ENCODE measurements at places on chromosomes 3 and 15.

- DNase-seq: no peak
These were observed 388.7 kb downstream of the FOXP1 start for GRCh38 chr3:71194785-71195184.

GRCh38 chr3:173902401-173902800 lies 504.9 kb downstream of the NLGN1 start:
- no peak for DNase-seq

DNA sequence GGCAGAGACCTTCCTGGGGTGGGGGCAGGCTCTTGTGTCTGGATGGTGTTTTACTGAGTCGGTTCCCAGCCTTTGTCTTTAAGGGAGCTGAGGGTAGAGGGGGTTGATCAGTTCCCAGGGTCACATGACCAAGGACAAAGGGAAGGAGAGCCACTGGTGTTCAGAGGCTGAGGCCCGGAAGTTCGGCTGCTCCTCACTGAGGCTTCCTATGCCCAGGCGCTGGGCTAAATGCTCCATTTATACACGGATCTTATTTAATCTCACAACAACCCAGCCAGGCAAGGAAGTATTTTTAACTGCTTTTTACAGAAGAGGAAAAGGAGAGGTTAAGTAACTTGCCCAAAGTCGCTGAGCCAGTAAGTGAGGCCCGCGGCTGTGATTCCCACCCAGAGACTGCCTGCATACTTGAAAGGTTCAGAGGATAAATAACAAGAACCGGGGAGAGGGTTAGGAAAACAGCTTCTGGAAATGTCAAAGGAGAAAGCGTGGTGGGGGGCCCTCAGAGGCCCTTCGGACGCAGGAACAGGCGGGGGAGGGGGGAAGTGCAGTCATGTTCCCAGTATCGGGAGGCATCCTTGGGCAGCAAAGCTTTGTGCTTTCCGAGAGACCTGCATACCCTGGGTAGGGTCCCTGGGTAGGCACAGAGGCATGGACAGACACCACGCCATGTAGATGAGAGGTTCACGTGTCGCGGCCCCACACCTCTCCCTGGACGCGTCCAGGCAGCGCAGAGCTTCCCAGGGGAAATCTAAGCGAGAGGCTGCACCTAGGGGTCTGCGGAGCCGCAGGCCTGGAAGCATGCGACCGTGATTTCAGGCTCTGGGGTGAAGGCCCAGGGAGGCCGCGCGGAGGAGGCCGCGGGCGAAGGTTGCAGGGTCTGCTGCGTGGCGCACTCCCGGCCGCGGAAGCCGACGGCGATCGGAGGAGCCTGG lies 21.3 kb downstream of the EPHB3 start:
- DNase-seq: no peak

GRCh38 chr15:49747340-49747739 lies 126.5 kb downstream of the DTWD1 start:
- no peak for DNase-seq

DNA sequence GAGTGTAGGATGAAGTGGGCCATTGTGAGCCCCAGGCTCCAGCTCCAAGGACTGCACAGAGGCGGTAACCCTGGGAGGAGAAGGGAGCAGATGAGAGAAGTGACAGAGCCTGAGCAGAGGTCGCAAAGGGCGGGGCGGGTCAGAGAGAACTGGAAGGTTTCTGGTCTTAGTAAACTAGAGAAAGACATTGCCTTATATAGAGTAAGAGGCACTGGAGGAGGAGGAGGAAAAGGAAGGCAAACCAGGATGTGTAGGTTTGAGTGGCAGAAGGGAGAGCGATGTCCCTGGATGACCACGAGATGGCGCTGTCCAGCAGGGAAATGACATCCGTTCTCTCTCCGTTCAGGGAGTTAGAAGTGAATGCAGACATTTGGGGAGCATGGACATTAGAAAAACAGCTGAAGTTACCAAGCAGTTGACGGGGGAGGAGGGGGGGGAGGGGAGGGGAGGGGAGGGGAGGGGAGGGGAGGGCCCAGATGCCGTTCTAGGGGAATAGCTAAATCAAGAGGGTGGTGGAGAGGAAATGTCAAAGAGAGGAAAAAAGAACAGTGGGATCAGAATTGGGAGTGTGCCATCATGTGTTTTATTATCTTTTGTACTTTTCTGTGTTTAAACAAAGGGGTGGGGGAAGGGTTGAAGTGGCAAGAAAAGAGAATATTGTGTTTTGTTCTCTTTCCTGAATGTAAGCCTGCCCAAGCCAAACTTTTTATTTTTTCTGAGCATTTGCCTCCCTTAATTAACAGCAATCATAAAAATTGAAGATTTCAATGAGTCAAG lies 48.8 kb downstream of the STARD5 start:
- peak; percentile 14 for DNase-seq

GRCh38 chr3:16073203-16073602 lies 101.3 kb upstream of the GALNT15 start:
- no peak for DNase-seq

DNA sequence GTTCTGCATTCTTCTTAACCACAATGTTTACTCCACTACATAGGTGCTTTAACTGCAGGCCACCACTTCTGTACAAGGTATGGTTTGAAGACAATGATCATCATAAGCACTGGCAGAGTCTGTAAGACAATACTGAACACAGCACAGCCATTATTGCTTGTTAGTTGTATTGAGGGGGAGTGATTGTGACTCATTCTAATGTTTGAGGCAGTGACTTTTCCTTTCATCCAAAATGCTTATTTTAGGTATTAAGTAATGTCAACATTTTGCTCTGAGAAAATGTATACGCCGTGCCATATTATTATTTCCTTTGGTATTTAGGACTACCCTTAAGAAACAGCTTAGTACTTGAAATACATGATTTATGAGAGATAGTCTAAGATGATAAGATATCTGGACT lies 618.2 kb upstream of the ZNF717 start:
- no peak for DNase-seq

DNA sequence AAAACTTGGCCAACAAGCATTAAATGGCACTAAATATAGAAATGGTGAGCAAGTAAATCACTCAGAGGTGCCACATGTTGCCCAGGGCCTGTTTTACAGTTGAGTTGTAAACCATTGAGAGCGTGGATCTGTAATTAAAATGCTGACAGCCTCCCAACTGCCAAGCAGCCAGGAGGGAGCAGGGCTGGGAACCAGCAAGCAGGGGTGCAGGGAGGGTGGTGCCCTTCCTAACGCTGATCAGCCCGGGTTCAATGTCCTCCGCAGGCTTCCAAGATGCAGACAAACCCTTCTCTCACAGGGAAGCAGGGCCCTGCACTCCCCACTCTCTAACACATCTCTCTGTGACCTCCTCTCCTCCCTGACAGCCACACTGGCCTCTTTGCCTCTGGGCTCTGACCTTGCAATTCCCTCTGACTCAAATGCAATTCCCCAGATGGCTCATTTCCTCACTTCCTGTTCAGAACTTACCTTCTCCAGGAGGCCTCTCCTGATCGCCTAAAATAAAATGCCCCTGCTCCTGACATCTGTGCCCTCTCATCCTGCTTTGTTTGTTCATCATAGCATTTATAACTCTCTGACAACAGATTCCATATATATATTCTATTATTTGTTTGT lies 40.0 kb downstream of the WNT7A start:
- no peak for DNase-seq

GRCh38 chr3:146148468-146148931 lies 12.5 kb downstream of the PLOD2 start:
- DNase-seq: no peak

DNA sequence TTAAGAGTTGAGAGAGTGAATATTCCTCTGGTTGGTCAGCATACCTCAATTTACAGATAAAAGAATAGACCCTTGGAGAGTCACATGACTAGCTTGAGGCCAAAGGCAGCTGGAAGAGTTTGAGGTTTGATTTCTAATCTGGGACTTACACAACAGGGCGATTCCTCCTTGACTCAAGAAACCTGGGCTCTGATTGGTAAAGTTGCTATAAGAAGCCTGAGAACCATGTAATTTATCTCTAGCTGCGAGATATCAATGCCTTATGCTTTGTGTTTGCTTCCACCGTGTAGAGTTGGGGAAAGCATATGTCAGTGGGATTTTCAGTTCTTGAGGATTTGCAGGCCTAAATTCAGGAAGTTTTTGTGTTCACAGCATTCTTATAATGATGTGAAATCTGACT lies 206.0 kb downstream of the KLHL25 start:
- no peak for DNase-seq

DNA sequence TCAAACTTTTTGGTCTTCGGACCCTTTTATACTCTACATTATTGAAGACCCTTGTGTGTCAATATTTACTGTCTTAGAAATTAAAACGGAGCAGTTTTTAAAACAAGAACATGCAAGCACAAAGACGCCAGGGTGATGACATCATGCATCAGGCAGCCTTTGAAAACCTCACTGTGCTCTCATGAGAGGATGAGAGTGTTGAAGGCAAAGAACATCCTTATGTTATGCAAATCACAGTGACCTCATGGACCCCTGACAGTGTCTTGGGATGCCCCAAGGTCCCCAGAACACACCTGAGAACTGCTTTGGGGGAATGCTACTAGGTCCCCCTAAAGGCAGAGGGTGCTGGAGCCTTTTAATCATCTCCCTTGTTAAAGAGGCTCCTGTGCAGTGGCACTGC lies 51.6 kb downstream of the CHDH start:
- DNase-seq: no peak

- DNase-seq: no peak
These were observed 9.3 kb downstream of the WWTR1 start for GRCh38 chr3:149648525-149648924.

DNA sequence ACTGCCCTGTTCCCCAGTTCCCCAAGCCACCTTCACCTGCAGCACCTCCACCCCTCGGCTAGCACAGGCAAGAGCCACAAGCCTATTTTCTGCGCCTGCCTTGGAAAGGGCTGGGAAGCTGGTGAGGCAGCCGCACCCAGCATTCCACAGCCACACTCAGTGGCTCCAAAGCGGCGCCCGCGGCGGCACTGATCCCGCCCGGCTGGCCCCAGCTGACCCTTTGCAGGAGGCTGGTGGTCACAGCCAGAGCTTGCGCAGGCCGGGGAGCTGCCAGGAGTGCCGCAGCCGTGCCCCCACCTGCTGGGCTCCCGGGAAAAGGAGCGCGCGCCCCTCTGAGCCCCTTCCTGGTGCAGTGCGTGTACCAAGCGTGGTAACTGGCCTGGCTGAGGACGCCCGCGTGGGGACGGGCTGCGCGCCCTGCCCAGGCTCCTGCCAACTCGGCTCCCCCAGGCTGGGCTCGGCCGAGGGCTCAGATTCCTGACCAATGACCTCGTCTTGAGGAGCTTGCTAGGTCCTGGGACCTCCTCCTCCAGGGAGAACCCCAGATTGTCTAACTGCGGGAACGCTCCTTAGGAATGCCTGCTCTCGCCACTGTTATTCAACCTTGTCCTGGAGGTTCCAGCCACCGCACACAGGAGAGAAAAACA lies 13.3 kb downstream of the GRAMD2A start:
- DNase-seq: no peak

GRCh38 chr15:28919201-28919635 lies 33.4 kb downstream of the APBA2 start:
- DNase-seq: no peak

- DNase-seq: no peak
These were observed 300.1 kb upstream of the PROK2 start for GRCh38 chr3:72085036-72085435.

GRCh38 chr3:140023616-140024530 lies 88.9 kb downstream of the CLSTN2 start:
- no peak for DNase-seq

DNA sequence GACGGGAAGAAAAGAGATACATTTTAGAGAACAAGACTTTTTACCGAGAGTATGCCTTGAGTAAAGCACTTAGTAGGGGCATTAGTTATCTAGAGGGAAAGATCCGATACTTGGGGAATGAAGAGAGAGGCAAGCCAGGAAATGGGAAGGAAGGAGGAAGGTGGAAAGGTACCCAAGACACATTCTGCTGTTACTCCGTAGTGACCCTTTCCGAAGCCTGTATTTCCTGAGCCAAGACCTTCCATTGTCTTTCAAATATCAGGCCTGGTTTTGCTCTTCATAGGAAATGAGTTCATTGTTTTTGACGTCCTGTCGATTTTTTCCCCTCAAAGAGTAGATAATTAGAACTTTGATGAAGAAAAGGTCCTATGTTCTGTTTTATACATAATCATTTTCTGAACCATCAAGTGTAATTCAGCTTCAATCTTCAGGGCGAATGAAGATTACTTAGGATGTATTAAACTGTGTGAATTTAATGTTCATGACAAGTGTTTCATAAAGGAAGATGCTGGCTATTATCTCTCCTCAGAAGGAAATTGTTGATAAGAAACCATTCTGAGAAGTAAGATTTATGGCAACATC lies 95.7 kb downstream of the PPM1L start:
- no peak for DNase-seq

DNA sequence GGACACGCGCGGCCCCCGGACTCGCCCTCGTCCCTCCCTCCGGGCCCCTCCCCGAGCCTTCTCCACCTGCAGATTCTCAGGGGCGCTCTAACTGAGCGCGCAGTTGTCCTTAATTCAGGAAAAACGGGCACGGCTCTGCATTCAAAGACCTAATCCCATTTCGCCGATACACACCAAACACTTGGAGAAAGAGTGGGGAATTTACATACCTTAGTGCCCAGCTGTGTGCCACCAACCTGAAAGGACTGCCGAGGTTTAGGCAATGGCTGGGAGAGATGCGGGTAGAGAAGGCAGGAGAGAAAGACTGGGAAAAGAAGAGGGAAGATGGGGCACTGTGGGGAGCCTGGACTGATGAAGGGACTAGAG lies 21.8 kb downstream of the IGDCC3 start:
- DNase-seq: no peak

DNA sequence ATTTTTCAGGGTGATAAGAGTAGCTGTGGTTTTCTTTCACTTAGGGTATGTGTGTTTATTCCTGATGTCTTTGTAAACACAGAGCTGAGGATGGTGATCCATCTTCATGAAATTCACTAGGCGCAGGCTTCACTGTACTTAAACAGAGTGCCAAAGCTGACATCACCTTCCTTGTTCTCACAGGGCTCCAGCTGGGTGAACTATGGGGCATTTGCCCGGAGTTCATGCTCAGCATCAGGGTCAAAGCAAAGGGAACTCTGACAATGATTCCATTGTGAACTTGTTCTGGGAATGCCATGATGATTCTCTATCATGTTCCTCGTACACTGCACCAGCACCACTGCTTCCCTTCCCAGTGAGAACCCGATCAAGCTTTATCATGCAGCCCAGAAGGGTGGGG lies 184.8 kb upstream of the P2RY1 start:
- DNase-seq: no peak

GRCh38 chr3:136250903-136251460 lies 842 bp downstream of the PCCB start:
- DNase-seq: peak; percentile 60

- no peak for DNase-seq
These were observed 146.6 kb downstream of the RBMS3 start for GRCh38 chr3:29427266-29428103.

DNA sequence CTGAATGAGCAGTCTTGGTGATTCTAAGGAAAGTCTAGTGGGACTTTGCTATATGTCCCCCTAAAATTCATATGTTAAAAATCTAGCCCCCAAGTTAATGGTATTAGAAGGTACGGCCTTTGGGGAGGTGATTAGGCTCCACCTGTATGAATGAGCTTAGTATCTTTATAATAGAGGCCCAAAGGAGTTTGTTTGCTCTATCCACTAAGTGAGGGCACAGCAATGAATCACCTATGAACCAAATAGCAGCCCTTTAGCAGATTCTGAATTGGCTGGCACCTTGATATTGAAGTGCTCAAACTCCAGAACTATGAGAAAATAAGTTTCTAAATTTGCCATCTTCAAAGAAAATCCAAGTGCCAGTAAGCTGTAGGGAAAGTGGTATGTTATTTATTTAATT lies 187.9 kb downstream of the SUCNR1 start:
- no peak for DNase-seq

- no peak for DNase-seq
These were observed 128.7 kb downstream of the FNDC3B start for GRCh38 chr3:172167892-172168648.
